ENCODE measurements at places on chromosomes 4 and X. TPM values are rescaled to one million over a fixed set of nuclear protein-coding genes. Genes with fewer than 3 reads are reported as not detected.

GRCh38 chr4:2811830-2812611 is 19.1 kb downstream of the SH3BP2 start:
- H3K27me3 ChIP-seq = no peaks in the 10 kb centered on the region
- H3K4me3 ChIP-seq = peak overlapping the region; percentile 19
- peaks cover 31% of the 10 kb centered on the region for H3K36me3 ChIP-seq
- peak overlapping the region; percentile 82 for H3K27ac ChIP-seq

DNA sequence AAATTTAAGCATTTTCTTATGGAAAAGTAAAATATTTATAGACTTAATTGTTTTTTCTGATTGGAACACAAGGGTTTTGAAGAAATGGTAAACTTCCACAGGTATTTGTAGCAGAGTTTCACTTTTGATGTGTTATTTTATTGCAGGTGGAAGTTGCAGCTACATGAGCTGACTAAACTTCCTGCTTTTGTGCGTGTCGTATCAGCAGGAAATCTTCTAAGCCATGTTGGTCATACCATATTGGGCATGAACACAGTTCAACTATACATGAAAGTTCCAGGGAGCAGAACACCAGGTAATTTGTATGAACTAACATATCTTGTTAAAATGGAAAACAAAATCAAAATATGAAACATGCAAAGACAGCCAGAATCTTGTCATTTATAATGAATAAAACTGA is 117.4 kb downstream of the DIPK2B start:
- H3K27ac ChIP-seq = no peak overlapping the region
- H3K4me3 ChIP-seq = no peak overlapping the region
- no peaks in the 10 kb centered on the region for H3K4me1 ChIP-seq

GRCh38 chr4:149292425-149293007 is 523.1 kb downstream of the IQCM start:
- H3K36me3 ChIP-seq = no peaks in the 10 kb centered on the region
- H3K4me3 ChIP-seq = no peak overlapping the region
- no peaks in the 10 kb centered on the region for H3K4me1 ChIP-seq
- no peak for DNase-seq
- H3K27me3 ChIP-seq = no peaks in the 10 kb centered on the region
- no peak overlapping the region for H3K27ac ChIP-seq

DNA sequence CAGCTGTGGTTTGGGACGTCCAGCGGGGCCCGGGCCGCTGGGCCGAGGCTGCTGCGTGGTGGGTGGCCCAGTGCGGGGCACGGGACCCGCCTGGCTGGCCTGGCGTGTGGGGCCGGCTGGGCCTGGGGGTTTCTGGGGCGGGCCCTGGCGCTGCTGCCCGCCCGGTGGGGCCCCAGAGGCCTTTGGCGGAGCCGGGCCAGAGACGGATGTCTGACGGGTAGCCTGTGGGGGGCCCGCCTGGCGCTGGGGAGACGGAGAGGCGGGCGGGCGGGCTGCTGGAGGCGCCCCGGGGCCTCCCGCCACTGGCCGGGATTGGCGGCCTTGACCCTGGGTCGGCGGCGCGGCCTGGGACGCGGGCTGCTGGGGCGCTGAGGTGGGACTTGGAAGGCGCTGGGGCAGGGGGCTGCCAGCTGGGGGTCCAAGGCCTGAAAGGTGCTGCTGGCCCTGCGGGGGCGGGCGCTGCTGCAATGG is 8.1 kb upstream of the TIMP1 start:
- no peak for DNase-seq
- no peaks in the 10 kb centered on the region for H3K27me3 ChIP-seq
- peaks cover 19% of the 10 kb centered on the region for H3K4me1 ChIP-seq
- peak overlapping the region; percentile 78 for H3K27ac ChIP-seq

DNA sequence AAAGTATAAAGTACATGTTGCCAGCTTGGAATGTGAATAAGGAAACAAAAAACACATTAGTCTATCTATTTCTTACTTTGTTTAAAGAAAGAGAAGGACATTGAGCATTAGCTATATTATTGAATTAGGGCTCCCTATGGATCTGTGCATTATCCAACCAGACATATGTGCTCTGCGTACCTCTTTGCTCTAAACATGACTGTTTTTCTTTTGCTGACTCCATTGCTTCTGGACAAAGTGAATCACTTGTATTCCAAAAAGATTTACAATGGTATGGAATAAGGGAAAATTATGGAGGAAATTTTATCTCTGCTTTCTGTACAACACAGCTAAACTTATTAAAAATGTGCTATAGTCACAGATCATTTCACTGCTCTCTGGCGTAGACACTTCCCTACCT is 727.8 kb upstream of the LCORL start:
- no peak overlapping the region for H3K27ac ChIP-seq
- H3K27me3 ChIP-seq = no peaks in the 10 kb centered on the region
- no peak overlapping the region for H3K4me3 ChIP-seq
- no peak for DNase-seq
- no peaks in the 10 kb centered on the region for H3K36me3 ChIP-seq

DNA sequence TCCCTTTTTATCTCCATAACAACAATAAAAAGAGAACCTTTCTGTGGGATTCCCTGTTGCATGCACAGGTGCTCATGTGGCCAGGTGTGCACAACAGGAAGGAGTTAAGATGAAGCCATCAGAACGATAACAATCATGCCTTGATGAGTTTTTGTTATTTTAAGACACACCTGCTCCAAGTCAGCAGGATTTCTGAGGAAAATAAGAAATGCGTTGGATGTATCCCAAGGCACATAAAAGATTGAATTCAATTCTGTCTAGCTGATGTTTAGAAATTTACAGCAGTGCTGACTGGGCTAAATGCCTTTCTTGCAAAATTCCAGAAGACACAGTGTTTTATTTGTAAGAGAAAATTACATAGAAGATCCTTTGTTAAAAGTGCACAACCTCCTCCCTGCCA is 1678.2 kb downstream of the ARAP2 start:
- no peaks in the 10 kb centered on the region for H3K27me3 ChIP-seq
- no peak overlapping the region for H3K27ac ChIP-seq
- no peaks in the 10 kb centered on the region for H3K36me3 ChIP-seq
- no peaks in the 10 kb centered on the region for H3K4me1 ChIP-seq
- no peak overlapping the region for H3K4me3 ChIP-seq
- DNase-seq = no peak

GRCh38 chrX:6244666-6245065 is 16.0 kb upstream of the NLGN4X start:
- H3K27ac ChIP-seq = no peak overlapping the region
- no peaks in the 10 kb centered on the region for H3K36me3 ChIP-seq
- H3K27me3 ChIP-seq = no peaks in the 10 kb centered on the region
- H3K4me3 ChIP-seq = no peak overlapping the region

Gene VCX
- not detected for total RNA-seq

Gene RENBP
- 21.9 TPM for total RNA-seq

Gene SPATA4
- total RNA-seq = not detected

Gene BST1
- total RNA-seq = 7.3 TPM

All from tibial nerve (tissue), 4 donors.